ENCODE measurements at places on chromosomes 7 and 10.

GRCh38 chr7:108596560-108596959, 26.9 kb downstream of the DNAJB9 start:
- DNase-seq: no peak

GRCh38 chr10:132546567-132547420, 9.2 kb downstream of the INPP5A start:
- DNase-seq: no peak

DNA sequence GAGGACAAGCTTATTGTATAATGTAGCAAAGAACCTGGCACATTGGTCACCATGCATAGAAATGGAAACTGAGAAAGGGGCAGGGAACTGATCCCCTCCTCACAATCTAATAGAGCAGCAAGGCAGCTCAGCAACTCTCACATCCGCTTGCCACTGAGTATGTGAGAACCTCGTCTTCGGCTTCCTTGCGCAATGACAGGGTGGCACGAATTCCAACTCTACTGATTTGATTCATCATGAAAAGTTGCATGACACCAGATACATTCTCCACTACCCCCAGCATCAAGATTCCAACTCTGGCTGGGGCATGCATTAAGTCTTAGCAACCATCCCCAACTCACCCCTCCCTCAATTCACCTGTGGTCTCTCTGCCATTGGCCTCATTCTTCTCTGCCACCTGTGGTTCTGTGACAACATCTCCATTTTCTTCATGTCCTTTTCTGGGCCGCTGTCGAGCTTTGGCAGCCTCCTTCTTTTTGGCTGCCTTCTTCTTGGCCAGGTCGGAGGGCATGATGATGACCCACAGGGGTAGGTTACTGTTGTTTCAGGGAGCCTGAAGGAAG, 976 bp downstream of the ABCF2 start:
- no peak for DNase-seq

GRCh38 chr7:113890331-113891030, 28.3 kb downstream of the PPP1R3A start:
- DNase-seq: no peak

DNA sequence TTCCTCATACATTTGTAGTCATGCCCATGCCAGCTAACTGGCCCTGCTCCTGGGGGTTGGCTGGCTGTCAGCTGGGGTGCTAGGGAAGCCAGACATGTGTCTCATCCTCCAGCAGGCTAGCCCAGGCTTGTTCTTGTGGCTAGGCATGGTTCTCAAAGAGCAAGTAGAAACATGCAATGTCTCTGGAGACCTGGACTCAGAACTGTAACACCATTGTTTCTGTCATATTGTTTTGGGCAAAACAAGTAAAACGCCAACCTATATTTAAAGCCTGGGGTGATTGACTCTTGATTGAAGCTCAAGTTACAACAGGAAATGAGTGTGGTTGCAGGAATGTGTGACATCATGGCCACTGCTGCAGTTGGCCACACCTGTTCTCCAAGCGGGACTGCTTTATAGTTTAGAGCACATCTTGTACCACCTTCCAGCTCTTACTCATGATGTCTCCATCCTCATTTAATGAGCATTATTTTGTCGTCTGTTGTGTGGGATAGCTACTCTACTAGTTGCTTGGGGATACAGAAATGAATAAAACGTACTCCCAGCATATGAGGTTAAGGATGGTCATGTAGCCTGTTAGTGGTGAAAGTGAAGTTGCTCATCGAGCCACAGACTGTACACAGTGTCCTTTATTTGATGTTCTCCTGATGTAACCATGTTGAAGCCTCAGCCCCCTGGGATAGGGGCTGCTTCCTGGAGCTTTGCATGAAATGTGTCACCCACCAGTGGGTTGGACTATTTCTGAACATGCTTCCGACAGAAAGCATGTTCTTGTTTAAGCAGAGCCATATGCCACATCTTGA, 168.4 kb downstream of the SORCS3 start:
- no peak for DNase-seq

DNA sequence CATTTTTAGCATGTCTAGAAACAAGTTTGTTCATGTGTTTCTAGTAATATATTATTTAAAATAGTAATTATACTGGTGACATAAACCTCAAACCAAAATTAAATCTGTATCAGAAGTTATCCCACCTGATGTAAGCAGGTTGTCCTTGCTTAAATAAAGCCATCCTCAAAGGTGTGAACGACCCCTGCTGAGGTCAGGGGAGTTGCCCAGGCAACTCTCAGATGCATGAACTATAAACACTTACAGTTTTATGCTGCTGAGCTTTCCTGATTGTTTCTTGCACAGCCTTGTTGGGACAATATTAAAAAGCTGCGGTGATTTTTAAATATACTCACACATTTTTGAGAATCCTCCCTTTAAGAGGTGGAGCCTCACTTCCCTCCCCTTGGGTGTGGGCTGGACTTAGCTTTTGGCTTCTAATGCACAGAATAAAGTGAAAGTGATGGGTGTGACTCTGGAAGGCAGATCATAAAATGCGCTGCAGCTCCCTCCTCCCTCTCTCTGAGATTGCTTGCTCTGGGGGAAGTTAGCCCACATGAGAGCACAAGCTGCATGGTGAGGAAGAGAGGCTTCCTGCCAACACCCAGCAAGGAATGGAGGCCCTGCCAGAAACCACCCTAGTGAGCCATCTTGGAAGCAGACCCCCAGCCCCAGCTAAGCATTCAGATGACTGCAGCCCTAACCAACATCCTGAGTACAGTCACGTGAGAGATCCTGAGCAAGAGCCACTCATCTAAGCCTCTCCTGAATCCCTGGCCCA, 152.7 kb downstream of the SKIDA1 start:
- no peak for DNase-seq

GRCh38 chr7:40403703-40404476, 269.1 kb downstream of the SUGCT start:
- no peak for DNase-seq

All from esophagus squamous epithelium (tissue), 5 donors.